ENCODE measurements at places on chromosomes 6 and 20.
A peak's percentile ranks its signal among the peaks of the same experiment; 100 is the strongest.

DNA sequence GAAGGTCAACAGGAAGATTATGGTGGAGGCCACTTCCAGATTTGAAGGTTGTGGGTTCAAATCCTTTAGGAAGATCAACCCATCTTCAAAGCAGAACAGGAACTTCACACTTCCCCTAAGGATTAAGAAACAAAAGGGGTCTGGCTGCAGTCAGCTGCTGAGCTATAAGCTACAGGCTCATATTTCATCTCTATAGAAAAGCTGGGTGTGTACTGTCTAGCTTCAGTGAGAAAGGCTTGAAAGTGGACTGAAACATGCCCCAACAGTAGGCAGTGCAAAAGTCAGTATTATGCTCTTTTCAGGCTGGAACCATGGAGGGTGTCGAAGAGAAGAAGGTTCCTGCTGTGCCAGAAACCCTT lies 60.1 kb upstream of the SPDEF start:
- DNase-seq = no peak
- no peaks in the 10 kb centered on the region for H3K27me3 ChIP-seq
- peaks cover 29% of the 10 kb centered on the region for H3K4me1 ChIP-seq
- no peak overlapping the region for H3K4me3 ChIP-seq

DNA sequence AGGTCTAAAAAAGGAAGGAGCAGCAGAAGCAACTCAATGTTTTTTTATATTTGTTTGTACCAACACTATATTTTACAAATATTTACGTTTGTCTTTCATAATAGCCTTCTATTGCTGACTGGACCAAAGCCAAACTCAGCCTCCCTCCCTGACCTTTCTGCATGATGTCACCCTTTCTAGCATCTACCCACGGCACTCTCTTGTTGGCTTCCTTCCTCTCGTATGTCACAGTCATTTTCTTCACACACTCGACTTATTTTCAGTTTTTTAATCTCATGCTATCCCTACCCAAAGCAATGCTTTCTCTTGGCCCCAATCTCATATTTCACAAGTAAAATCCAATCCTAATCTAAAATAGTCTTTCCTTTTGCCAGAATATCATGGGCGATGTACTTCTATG lies 16.3 kb upstream of the FAM8A1 start:
- peak overlapping the region; percentile 44 for H3K27ac ChIP-seq
- peaks cover 19% of the 10 kb centered on the region for H3K27me3 ChIP-seq
- H3K36me3 ChIP-seq = no peaks in the 10 kb centered on the region

GRCh38 chr20:40370800-40371199 lies 318.2 kb downstream of the MAFB start:
- no peaks in the 10 kb centered on the region for H3K36me3 ChIP-seq
- DNase-seq = no peak
- no peak overlapping the region for H3K27ac ChIP-seq
- no peaks in the 10 kb centered on the region for H3K4me1 ChIP-seq
- H3K4me3 ChIP-seq = no peak overlapping the region

DNA sequence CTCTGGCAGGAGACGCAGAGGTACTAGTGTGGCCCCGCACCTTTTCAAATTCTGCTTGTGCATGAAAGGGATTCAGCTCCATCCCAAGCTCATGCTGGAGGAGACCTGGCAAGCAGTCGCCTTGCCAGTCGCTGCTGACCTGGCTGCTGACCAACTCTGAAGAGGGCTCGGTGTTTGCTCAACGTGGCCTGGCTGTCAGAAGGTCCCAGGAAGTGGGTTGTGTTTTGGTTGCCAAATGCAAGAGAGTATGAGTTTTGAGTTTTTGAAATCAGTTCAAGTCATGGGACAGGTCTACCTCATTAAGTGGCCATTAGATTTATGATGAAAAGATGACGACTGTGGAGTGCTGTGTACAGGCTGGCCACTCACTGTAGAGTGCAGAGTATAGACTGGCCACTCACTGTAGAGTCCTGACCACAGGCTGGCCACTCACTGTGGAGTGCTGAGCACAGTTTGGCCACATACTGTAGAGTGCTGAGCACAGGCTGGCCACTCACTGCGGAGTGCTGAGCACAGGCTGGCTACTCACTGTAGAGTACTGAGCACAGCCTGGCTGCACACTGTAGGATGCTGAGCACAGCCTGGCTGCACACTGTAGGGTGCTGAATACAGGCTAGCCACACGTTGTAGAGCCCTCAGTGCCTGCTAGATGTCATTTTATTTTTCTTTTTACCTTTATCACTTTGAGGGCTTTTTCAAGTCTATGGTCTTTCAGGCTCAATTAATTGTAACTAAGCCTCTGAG lies 193.9 kb downstream of the ZNF217 start:
- H3K36me3 ChIP-seq = no peaks in the 10 kb centered on the region
- no peak overlapping the region for H3K4me3 ChIP-seq
- DNase-seq = no peak
- peaks cover 15% of the 10 kb centered on the region for H3K27me3 ChIP-seq

GRCh38 chr20:47358672-47359529 lies 2.4 kb upstream of the ZMYND8 start:
- H3K36me3 ChIP-seq = peaks cover 5% of the 10 kb centered on the region
- H3K4me3 ChIP-seq = peak overlapping the region; percentile 15
- H3K27ac ChIP-seq = peak overlapping the region; percentile 52
- H3K27me3 ChIP-seq = no peaks in the 10 kb centered on the region

DNA sequence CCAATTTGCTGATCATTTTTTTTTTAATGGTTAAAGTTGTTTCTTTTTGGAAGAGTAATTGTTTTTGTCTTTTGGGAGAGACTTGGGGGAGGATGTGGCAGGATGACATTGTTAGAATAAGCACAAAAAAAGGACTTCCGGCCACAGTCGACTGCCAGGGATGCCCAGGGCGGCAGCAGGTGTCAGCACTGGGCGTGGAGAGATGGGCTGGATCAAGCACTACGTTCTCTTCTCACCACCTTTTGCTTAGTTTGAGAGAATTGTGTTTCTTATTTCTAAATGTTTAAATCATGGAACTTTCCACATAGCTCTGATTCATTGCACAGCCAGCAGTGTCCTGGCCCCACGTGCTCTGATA lies 104.6 kb upstream of the FRMD1 start:
- H3K27me3 ChIP-seq = peaks cover 5% of the 10 kb centered on the region
- no peak for DNase-seq
- H3K27ac ChIP-seq = no peak overlapping the region
- no peaks in the 10 kb centered on the region for H3K36me3 ChIP-seq
- no peaks in the 10 kb centered on the region for H3K4me1 ChIP-seq
- H3K4me3 ChIP-seq = no peak overlapping the region

DNA sequence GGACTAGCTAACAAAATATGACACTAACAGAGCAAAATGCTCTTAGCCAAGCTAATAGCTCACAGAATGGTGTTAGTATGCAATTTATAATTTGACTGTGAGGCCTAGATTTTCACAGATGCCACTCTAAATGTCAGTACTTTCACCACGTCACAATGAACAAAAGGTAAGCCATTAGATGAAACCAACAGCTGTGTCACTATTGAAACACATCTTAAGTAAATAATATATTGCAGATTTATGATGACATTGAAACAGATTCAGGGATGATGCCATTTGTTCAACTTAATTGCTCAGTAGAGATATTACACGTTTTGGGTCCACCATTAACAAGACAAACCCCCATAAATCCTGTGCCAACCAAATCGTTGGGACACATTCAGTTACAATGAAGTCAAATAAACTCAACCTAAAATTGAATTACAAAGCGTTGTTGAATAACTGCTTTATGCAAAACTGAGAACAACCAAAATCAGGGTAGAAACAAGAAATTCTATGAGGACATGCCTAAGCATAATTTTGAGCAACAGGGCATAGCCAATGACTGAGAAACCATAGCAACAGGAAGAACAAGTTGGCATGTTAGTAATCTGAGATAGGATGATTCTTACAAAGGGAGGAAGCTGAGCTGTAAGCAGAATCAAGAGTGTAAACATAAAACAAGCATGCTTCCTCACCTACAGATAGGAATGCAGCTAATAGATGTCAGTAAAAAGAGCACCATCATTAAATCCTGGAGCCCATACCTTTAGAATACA lies 85.6 kb upstream of the KHDRBS2 start:
- H3K4me3 ChIP-seq = no peak overlapping the region
- no peak for DNase-seq
- H3K27me3 ChIP-seq = no peaks in the 10 kb centered on the region
- H3K36me3 ChIP-seq = peaks cover 16% of the 10 kb centered on the region
- no peak overlapping the region for H3K27ac ChIP-seq

DNA sequence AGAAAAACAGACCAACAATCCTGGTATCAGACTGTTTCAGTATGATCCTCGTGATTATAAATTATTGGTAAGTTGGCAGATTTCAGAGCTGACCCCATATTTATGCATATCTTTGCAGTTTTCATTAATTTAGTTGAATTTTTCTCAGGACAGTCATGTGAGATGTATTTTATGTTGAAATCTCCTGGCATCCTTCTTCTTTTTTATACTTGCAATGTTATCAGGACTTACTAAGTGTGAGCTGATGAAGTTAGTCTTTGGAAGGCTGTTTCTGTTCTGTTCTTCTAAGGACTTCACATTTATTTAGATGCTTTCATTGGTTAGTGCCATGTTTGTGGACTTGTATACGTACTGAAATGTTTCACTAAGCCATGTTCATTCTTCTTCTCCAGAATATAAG lies 17.2 kb downstream of the SMPDL3A start:
- H3K27me3 ChIP-seq = no peaks in the 10 kb centered on the region
- no peaks in the 10 kb centered on the region for H3K4me1 ChIP-seq
- H3K27ac ChIP-seq = no peak overlapping the region
- H3K36me3 ChIP-seq = no peaks in the 10 kb centered on the region

GRCh38 chr6:71412559-71413140 lies 124.0 kb downstream of the OGFRL1 start:
- H3K4me1 ChIP-seq = peaks cover 11% of the 10 kb centered on the region
- H3K36me3 ChIP-seq = peaks cover 1% of the 10 kb centered on the region
- H3K4me3 ChIP-seq = no peak overlapping the region
- peaks cover 3% of the 10 kb centered on the region for H3K27me3 ChIP-seq
